ENCODE measurements at places on chromosomes 11 and 22. TPM values are rescaled to one million over a fixed set of nuclear protein-coding genes. Genes with fewer than 3 reads are reported as not detected.

The PRG3 gene
- not detected for total RNA-seq

The OR51I1 gene
- not detected for total RNA-seq

The OR51B4 gene
- 1.5 TPM for total RNA-seq

The MS4A3 gene
- total RNA-seq = not detected

DNA sequence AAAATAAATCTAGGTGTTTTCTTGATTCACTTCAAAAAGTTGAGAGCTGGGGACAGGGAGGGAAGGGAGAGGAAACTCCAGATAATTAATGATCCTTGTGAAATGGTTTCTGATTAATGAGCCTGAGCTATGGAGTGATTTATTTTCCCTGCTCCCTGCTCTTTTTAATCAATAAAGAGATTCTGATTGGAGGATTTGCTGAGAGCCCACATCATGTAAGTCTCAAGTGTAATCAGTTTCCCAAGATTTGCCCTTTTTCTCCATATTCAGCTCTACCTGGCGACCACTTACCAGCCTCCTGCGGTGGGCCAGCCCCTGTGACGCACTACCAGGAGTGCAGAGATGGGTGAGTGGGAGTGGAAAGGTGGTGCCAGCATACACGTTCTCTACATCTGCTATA, 114.0 kb downstream of the NAV2 start:
- H3K4me3 ChIP-seq = no peak overlapping the region
- H3K36me3 ChIP-seq = no peaks in the 10 kb centered on the region
- no peaks in the 10 kb centered on the region for H3K27me3 ChIP-seq

DNA sequence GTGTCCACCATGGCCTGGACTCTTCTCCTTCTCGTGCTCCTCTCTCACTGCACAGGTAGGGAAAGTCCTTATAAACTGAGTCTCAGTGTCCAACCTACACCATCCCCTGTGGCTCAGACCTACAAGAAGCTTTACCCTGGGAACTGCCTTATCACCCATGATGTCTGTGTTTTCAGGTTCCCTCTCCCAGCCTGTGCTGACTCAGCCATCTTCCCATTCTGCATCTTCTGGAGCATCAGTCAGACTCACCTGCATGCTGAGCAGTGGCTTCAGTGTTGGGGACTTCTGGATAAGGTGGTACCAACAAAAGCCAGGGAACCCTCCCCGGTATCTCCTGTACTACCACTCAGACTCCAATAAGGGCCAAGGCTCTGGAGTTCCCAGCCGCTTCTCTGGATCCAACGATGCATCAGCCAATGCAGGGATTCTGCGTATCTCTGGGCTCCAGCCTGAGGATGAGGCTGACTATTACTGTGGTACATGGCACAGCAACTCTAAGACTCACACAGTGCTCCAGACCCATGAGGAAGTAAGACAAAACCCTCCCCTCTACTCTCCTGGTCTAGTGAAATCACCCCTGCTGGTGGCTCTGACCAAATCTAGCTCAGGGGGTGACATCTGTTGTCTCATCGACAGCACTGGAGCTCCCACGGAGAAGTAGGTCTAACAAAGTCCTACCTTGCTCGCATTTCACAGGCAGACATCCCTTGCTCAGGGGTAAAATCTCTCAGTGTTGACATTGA, 74.3 kb downstream of the VPREB1 start:
- no peaks in the 10 kb centered on the region for H3K4me1 ChIP-seq
- DNase-seq = no peak
- no peaks in the 10 kb centered on the region for H3K27me3 ChIP-seq
- no peak overlapping the region for H3K4me3 ChIP-seq

GRCh38 chr11:112172362-112172994, 2.8 kb upstream of the BCO2 start:
- no peaks in the 10 kb centered on the region for H3K27me3 ChIP-seq
- no peak overlapping the region for H3K27ac ChIP-seq
- H3K4me1 ChIP-seq = peaks cover 17% of the 10 kb centered on the region
- H3K36me3 ChIP-seq = no peaks in the 10 kb centered on the region
- H3K4me3 ChIP-seq = no peak overlapping the region

- no peaks in the 10 kb centered on the region for H3K27me3 ChIP-seq
- no peaks in the 10 kb centered on the region for H3K36me3 ChIP-seq
- no peak overlapping the region for H3K4me3 ChIP-seq
- no peak for DNase-seq
These were observed 25.7 kb downstream of the LRFN4 start for GRCh38 chr11:66882561-66883015.

- H3K36me3 ChIP-seq = no peaks in the 10 kb centered on the region
- H3K27ac ChIP-seq = no peak overlapping the region
- H3K4me3 ChIP-seq = no peak overlapping the region
- no peaks in the 10 kb centered on the region for H3K27me3 ChIP-seq
- H3K4me1 ChIP-seq = peaks cover 22% of the 10 kb centered on the region
- no peak for DNase-seq
These were observed 36.6 kb upstream of the PCF11 start for GRCh38 chr11:83120327-83120726.

GRCh38 chr11:86548271-86548917, 124.0 kb downstream of the ME3 start:
- peaks cover 9% of the 10 kb centered on the region for H3K36me3 ChIP-seq
- H3K4me1 ChIP-seq = peaks cover 3% of the 10 kb centered on the region
- no peak for DNase-seq
- peak overlapping the region; percentile 66 for H3K27ac ChIP-seq
- no peaks in the 10 kb centered on the region for H3K27me3 ChIP-seq

- DNase-seq = no peak
- peaks cover 23% of the 10 kb centered on the region for H3K27me3 ChIP-seq
- H3K36me3 ChIP-seq = peaks cover 24% of the 10 kb centered on the region
- no peak overlapping the region for H3K27ac ChIP-seq
These were observed 5.3 kb upstream of the EFCAB6 start for GRCh38 chr22:43817402-43817801.

All from tibial nerve (tissue), 4 donors.